Frontal cortex (tissue), 4 donors: ENCODE measurements at places on chromosomes 4 and X. TPM values are rescaled to one million over a fixed set of nuclear protein-coding genes. Genes with fewer than 3 reads are reported as not detected.

DNA sequence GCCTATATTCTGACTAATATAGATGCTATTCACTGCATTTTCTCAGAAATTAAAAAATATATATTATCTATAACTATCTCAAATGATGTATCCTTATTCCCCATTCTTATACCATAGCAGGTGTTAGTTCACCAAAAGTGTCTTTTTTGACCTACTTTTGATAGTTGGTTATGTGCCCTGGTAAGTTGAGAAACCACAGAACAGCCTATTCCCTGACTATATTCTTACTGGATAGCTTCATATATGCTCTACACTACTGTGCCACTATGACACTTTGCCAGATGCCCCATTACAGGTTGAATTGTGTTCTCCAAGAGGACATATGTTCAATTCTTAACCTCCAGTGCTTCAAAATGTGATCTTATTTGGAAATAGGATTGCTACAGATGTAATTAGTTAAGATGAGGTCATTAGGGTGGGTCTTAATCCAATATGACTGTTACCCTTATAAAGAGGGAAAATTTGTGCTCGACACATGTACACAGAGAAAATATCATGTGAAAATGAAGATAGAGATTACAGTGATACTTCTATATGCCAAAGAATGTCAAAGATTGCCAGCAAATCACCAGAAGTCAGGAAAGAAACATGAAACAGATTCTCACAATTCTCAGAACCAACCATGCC is 76.1 kb downstream of the LRBA start:
- no peak for DNase-seq

The RASSF6 gene
- under 0.01 TPM for total RNA-seq

The MOSPD2 gene
- total RNA-seq = 11.8 TPM

GRCh38 chr4:12472087-12472486 is 1012.1 kb downstream of the RAB28 start:
- DNase-seq = no peak

DNA sequence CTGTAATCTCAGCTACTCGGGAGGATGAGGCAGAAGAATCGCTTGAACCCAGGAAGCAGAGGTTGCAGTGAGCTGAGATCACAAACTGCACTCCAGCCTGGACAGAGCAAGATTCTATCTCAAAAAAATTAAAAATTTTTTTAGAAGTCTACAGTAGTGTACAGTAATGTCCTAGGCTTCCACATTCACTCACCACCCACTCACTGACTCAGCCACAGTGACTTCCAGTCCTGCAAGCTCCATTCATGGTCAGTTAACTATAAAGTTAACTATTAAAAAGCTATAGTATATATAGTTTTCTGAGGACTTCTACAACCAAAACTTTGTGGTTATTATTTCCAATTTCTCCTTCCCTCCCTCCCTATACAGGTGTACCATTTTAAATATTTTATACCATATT is 34.7 kb upstream of the NEUROG2 start:
- no peak for DNase-seq

The CT83 gene
- not detected for total RNA-seq

- DNase-seq = no peak
Observed at GRCh38 chr4:186984105-186984644, 260.5 kb upstream of the FAT1 start.

The PDE6B gene
- total RNA-seq = 2.0 TPM

- peak; percentile 62 for DNase-seq
Observed at GRCh38 chr4:24419181-24420034, 164.9 kb downstream of the DHX15 start.
